ENCODE measurements at places on chromosomes 1 and 21.

DNA sequence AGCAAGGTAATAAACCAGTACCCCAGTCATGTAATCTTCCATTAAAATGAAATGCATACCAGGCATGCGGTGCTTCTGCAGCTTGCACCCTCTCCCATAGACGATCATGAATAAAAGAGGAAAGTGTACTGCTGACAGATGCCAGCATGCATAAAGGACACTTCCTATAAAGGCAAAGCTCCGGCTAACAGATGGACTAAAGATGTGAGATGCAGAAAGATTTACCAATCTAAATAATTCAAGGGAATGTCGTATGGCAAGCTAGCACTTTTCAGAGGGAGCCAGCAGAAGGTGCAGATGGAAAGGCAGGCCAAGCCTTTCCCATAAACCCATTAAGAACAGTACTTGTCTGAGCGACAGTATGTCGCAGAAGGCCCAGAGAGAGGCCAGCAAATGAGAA lies 542.0 kb downstream of the NUF2 start:
- DNase-seq, result no peak

GRCh38 chr21:42349420-42350317 lies 1.1 kb downstream of the TFF2 start:
- DNase-seq, result no peak

- DNase-seq, result no peak
These were observed 15.5 kb upstream of the HMGB4 start for GRCh38 chr1:33848205-33848937.

GRCh38 chr1:203534526-203534925 lies 40.6 kb downstream of the OPTC start:
- no peak for DNase-seq

All from neural crest cell (in vitro differentiated cells).